ENCODE measurements at places on chromosomes 12 and 14. TPM values are rescaled to one million over a fixed set of nuclear protein-coding genes. Genes with fewer than 3 reads are reported as not detected.

MUCL1 gene
- not detected for total RNA-seq

TMTC2 gene
- 4.4 TPM for total RNA-seq

CLEC6A gene
- total RNA-seq, result not detected

ACOT4 gene
- 0.97 TPM for total RNA-seq

GARIN6 gene
- total RNA-seq, result not detected

CRADD gene
- 40.3 TPM for total RNA-seq

RAD51B gene
- 4.1 TPM for total RNA-seq

GRCh38 chr14:52015411-52016030, 26.2 kb downstream of the RTRAF start:
- DNase-seq, result no peak

GRCh38 chr12:107558141-107558815, 127.3 kb upstream of the PWP1 start:
- DNase-seq, result no peak

- DNase-seq, result no peak
These were observed 21.2 kb downstream of the DEGS2 start for GRCh38 chr14:100138082-100138787.

- DNase-seq, result no peak
These were observed 228.4 kb upstream of the SOX5 start for GRCh38 chr12:24177889-24178288.

DNA sequence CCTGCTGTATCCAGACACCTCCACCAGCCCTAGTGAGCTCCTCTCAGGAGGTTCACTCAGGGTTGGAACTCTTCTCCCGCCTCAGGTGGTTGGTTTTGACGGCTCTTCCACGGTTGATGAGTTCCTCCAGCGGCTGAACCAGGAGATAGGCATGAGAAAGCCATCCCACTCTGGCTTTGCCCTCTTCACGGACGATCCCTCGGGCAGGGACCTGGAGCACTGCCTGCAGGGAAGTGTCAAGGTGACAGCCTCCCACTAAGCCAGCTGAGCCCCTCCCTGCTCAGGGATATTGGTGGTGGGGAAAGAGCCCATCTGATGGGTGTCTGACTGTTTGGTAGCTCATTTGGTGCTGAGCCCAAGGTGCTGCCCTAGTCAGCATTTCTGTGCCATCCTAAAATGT, 20.4 kb downstream of the PIGH start:
- DNase-seq, result no peak

DNA sequence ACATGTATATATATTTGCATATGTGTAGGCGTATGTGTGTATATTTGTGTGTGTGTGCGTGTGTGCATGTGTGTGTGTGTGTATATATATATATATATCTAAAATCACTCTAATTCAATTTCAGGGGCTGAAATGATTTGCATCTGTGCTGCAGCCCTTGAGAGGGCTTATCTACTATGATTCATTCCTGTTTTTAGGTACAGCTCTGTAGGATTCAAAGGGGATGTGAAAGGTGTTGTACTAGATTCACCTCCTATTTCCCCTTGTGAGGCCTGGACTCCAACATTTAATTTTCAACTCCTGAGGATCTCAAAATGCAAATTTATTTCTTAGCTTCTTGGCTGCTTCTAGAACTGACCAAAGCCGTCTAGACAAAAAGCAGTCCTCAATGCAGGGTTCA, 11.1 kb downstream of the ERP27 start:
- DNase-seq, result no peak

DNA sequence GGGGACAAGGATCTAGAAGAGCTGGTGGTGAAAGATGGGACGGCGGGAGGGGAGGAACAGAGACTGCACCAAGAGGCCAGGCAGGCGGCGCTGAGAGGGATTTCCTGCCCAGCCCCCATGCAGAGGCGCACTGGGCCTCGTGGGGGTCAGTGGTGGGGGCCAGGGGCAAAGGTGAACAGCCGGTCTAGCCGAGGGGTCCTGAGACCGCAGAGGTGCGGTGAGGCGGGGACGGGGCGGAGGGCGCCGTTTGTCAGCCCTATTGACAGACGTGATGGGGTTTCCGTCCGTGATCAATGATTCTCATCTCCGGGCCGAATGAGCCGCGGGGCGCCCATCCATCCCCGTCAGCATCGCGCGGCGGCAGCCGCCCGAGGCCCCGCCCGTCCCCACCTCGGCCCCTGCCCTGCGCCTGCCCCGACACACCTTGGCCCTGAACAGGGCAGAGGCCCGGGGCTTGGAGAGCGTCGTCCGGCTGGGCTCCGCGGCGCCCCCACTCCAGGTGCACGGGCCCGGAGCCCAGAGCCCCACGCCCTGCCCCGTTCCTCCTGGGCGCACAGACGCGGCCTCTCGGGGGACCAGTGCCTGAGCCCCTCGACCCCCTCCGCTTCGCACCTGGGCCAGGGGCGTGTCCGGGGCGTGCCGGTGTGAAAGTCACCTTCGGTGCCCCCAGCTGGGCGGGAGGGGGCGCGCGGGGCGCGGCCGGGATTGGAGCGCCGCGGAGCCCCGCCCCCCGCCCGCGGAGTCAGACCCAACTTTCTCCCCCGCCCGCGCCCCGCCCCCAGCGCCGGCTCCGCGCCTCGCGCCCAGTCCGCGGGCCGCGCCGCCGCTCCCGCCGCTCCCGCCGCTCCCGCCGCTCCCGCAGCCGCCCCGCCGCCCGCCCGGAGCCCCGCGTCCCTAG, at the start of gene NXPH4:
Gene NXPH4, plus strand, starts transcription at position 781 of the 898 bp plus-strand sequence. CDS start 176 bp downstream, outside the sequence.
- DNase-seq, result no peak

DNA sequence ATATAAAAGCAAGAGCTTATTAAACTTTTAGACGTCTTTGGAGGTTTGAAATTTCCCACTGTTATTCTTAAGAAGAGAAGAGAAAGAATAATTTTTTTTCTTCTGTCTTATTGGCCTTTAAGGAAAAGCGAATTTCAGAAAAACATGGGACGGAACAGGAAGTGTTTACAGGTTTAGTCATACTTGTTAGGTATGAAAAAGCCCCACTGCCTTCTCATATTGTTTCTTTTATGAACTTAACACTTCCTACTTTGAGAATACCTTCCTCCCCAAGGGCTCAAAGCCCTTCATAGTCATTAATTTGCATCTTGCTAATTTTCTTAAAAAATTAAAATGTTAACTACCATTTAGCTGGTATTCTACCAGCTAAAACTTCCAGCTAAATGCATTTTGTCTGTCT, 82.0 kb downstream of the ETV6 start:
- DNase-seq, result no peak

GRCh38 chr12:45409966-45410365, 194.1 kb downstream of the ANO6 start:
- peak; percentile 31 for DNase-seq

All from Right ventricle myocardium inferior (tissue), 1 donor.